ENCODE measurements at places on chromosomes 6 and 20.

DNA sequence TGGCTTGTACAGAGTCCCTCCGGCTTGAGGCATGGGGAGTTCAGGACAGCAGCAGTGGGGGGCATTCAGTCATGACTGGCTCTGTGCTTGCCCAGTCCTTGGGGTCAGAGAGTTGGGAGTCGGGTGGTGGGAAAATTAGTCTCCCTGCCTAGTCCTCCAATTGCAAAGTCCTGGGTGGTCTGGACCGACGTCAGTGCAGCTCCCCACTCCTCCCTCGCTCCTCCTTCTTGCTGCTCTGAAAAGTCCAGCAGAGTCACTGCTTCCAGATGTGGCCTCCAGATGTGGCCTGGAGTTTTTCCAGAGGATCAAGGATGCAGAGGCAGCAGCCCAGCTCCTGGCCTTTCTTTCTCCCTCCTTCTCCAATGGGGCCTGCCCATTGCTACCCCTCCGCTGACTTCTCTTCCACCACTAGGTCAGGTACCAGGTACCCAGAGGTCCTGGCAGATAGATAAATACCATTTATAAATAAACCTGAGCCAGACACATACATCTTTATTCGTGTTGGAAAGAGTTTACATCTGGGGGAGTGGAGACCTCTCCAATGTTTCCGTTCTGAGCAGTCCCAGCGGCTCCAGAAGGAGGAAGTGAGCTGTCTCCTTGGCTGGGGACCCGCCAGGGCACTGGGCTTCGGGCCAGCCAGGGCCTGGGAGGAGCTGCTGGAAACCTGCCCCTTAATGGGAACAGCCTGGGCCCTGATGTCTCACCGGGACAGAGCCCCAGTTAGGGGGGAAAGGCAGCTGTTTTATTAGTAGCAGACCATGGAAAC lies 49.0 kb upstream of the RNF24 start:
- peak; percentile 81 for DNase-seq

GRCh38 chr20:60268491-60268890 lies 310.3 kb downstream of the CDH26 start:
- no peak for DNase-seq

DNA sequence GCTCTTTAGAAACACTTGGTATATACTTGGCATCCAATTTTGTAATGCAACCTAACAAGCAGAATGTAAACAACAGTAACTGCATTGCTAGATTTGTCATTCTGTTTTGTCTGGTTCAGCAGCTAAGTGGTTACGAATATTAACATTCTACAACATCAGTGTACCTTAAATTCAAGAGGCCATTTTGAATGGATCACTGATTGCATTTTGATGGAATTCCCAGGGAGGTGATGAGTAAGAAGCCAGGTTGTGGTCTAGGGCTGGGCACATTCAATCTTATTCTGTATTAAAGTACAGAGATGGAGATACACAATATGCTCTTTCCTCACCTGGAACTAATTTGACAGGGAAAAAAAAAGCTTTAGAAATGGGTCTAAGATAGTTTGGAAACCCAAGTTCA lies 483.5 kb downstream of the PRKN start:
- no peak for DNase-seq

DNA sequence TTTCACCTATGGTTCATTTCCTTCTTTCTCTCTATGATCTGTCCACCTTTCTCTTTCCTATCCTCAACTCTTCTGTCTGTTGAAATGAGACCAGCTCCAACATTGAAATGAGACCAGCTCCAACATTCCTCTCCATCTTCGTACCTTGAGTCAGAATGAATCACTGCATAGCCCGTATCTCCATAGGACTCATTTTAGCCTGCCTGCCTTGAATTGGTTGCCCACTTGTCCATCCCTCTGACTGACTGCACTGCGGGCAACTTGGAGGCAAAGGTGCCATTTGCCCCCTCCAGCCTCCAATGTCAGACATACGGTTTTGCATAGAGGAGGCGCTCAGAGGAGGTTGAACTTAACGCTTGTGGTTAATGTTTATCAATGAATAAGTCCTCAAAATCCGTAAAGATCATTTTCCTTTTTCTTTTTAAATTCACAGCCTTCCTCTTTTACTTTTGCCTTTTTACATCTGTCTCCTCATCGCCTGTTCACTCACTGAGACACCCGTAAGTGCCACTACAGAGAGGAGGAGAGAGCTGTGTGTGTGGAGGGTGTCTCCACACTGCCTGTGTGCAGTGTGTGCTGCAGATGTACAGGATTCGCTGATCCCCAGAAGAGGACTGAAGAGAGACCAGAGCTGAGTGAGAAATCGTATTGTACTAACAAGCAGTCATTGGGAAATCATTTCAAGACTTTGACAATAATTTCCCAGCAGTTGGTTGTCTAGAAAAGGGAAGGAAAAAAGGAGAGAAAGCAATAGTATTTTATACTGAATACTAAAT lies 579.6 kb upstream of the MAP3K7 start:
- DNase-seq: no peak

GRCh38 chr20:32470025-32470861 lies 112.1 kb downstream of the ASXL1 start:
- DNase-seq: peak; percentile 86

GRCh38 chr6:20173833-20174792 lies 38.2 kb downstream of the MBOAT1 start:
- DNase-seq: peak; percentile 80

DNA sequence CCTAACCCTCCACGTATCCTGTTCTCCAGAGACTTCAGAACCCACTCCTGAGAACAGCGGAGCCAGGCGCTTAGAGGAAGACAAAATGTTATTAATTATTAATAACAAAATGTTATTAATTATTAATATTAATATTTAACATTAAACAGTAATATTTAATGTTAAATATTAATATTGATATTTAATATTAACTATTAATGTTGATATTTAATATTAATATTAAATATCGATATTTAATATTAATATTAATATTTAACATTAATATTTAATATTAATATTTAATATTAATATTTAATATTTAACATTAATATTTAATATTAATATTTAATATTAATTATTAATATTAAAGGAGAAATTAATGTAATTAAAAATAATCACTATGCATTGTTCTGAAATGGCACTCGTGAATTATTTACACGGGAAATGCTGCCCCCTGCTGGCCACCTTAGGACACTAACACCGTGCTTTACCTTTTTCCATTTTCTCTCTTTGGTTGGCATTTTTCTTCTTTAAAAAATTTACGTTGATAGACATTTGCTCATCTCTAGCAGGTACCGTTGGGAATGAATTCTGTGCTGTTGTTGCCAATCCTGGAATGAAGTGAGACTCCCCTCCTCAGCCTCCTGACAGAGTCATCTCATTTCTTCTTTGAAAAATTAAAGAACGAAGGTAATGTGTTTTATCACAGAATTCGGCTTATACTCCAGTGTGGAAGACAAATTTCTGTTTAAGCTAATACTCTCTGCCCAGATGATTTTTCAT lies 7.5 kb upstream of the GGTLC1 start:
- peak; percentile 80 for DNase-seq

GRCh38 chr6:142303176-142303533 lies 1.3 kb downstream of the ADGRG6 start:
- DNase-seq: no peak

GRCh38 chr6:43608310-43608763 lies 20.7 kb downstream of the GTPBP2 start:
- peak; percentile 84 for DNase-seq

GRCh38 chr6:98944598-98945081 lies 3.1 kb downstream of the FBXL4 start:
- peak; percentile 16 for DNase-seq

DNA sequence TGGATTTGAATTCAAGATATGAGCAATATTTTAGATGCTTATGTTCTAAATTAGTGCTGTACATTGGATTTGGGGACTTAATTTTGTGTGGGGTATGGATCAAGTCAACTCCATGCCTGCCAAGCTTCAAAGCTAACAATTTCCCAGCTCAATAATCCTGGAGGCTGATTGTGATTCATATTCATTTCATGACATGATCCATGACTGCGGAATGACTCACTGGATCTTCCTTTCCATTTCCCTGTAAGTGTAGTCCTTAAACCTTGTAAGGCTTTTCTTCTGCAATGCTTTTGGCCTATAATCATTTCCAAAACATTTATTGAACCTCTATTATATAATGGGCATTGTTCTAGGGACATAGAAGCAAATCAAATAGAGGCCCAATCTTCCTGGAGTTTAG lies 44.7 kb upstream of the CCN2 start:
- DNase-seq: no peak

DNA sequence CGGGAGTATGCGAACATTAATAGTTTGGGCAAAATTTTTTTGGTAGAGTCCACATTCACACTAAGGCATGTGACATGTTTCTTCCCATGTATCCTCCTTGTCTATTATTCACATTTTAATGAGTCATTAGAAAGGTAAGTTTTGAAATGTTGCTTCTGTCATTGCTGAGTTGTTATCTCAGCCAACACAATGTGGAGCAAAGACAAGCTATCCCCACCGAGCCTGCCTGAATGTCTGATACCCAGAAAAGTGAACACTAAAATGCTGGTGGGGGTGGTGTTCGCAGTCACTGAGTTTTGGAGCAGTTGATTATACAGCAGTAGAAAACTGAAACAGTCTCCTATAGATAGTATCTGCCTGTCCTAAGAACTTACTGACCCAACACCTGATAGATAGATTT lies 68.3 kb upstream of the ASF1A start:
- peak; percentile 55 for DNase-seq

- DNase-seq: peak; percentile 79
Observed at GRCh38 chr20:43667341-43668132, 623 bp downstream of the MYBL2 start.

DNA sequence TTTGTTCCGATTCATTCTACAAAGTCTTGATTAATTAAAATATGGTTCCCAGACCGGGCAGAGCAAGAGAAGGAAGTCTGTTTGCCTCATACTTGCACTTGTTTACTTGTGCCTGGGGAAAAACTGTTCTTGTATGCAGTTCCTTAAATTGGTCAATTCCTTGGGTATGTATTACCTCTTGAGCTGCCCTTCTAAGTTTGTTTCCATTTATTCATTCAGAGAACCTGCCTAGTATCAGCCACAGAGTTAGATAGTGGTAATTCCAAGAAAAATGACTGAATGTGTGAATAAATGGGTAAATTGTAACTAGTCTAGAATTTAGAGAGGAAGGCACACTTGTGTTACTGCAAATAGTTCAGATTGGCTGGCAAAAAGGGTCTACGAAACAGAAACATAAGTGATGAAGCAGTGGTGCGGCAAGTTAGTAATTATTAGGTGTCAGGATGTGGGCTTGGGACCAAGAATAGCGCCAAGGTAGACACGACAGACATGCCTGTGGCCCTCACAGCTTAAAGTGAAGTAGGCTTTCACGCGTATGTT lies 525 bp upstream of the MAK start:
- DNase-seq: no peak

DNA sequence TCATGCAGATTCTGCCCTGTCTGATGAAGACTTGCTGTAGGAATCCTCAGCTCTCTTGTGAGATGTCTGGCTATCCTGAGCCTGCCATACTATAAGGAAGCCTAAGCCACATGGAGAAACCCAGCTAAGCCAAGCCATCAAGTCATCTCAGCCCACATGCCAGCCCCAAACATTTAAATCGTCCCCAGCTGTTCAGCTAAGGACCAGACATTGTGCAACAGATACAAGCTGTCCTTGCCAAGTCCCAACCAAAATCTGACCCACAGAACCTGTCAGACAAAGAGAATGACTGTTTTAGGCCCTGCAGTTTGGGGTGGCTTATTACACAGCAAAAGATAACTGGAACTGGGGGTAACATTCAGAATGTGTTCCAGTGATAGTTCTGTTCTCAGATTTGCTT lies 36.8 kb upstream of the FOXC1 start:
- no peak for DNase-seq

DNA sequence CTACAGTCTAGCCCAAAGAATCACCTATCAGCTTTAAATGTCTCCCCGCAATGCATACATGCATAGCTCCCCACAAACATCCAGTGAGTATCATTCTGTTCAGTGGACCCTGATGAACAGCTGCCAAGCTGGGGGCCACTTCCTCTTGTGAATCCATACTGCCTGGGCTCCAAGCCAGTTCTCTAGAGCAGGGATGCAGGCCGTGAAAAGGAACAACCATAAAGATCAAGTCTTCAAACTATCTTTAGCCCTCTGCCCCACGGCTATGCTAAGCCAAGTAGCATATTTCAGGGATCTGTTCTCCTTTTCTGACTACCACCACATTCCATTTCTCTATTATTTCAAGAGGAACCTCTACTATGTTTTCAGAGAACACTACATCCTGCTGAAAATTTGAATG lies 191.7 kb upstream of the BTBD3 start:
- peak; percentile 17 for DNase-seq

DNA sequence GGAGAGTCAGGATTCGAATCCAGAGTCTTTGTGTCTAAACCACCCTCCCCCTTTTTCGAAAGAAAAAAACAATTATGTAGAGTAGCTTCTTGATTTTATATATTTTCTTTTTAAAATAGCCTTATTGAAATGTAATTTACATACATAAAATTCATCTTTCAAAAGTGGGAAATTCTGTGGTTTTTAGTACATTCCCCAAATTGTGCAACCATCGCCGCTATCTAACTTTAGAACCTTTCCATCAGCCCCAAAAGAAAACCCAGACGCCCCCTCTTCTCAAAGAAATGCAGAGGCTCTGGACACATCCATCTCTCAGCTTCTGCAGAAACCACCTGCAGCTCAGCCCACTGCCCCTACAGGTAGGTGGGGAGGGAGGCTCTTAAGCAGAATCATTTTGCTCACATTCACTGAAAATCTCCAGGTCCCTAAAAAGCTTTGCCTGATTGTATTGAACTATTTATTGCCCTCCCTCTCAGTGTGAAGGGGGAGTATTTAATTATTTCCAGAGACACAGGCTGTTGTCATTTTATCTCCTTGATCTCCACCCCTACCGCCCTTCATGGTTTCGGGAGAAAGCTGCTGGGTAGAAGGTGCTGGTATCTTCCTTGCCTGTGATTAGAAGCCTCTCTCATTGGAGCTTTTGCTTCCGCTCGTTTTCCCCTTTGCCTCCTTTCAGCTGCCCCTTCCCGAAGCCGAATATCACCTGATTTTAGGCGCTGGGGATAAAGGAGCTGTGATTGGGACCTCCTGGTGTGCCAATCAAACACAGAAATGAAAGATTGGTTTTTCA lies 68.7 kb upstream of the KCNG1 start:
- no peak for DNase-seq

- DNase-seq: no peak
Observed at GRCh38 chr20:4871486-4871885, 129.8 kb downstream of the SLC23A2 start.

- DNase-seq: no peak
Observed at GRCh38 chr20:61548069-61548468, 296.0 kb downstream of the CDH4 start.

DNA sequence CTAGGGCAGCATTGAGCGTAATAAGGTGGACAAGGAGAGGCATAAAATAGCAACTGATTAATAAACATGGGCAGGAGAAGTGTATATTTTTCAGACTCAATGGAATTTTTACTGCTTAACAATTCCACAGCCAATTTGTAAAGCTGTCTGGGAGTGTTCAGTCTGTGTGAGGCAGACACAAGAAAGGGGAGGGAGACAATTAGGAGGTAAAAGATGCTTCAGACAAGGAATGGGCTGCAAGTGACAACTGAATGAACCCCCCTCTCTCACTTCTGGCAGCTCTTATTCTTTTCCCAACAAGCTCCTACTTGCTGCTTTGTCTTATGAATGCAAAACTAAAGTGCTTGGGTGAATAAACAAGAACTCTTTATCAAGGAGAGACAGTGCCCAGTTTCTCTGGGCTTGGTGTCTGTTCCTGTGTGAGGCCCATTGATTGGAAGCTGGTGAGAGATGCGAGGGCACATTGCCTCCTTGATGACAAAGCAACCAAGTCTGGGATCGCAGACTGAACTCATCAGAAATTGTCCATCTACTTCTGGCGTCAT lies 575.3 kb downstream of the RNF144B start:
- DNase-seq: no peak
